ENCODE measurements at places on chromosomes 5 and 9.

- DNase-seq: peak; percentile 32
These were observed 9.1 kb downstream of the EPB41L4B start for GRCh38 chr9:109311731-109312130.

GRCh38 chr5:181217803-181218062 is 5.3 kb upstream of the TRIM41 start:
- DNase-seq: no peak

GRCh38 chr9:16501141-16501540 is 369.3 kb downstream of the BNC2 start:
- DNase-seq: no peak

GRCh38 chr9:74066128-74066527 is 431.0 kb upstream of the RORB start:
- DNase-seq: no peak

DNA sequence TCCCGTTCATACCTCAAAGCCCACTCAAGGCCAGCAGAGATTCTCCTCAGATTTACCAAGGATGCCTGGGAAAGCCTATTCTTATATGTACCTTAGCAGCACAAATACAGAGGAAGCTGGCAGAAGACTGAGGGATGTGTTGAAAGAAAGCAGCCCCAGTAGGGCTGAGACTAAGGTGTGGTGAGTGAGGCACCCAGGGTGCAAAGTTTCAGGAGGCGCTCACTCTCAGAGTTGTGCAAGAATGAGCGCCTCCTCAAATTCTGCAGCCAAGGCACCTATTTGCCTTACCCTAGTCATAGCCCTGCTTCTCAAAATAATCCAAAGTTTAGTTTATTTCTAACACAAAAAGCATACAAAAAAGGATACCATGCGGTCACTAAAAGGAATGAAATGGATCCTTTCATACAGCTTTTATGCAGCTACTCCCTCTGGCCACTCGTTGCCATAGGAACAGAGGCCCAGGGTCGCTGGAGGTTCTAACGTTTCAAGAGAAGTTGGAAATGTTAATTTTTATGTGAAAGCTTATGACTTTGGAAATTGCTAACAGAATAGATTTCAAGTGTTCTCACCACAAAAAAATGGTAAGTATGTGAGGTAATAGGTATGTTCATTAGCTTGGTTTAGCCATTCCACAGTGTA is 79.7 kb upstream of the SMIM23 start:
- no peak for DNase-seq

DNA sequence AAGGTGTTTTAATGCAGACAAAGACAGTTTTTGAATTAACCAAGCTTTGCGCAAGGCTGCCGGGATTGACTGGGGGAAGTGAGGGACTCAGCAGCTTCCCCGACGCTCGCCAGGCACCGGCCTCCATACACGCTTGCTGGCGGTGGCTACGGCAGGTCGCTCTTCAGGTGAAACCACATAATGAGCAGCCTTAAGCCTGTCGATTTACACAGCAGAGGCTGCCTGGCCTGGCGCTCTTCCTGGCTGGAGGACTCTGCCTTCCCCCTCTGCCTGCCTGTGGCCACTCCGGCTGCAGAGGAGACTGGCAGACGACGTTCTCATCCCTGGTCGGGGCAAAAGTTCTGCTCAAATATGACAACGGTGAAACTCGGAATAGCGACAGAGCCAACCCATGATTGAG is 9.0 kb upstream of the NOTCH1 start:
- DNase-seq: no peak

- DNase-seq: no peak
These were observed 5.3 kb downstream of the TMEM161B start for GRCh38 chr5:88263349-88263748.

- DNase-seq: no peak
These were observed 59.4 kb downstream of the GIN1 start for GRCh38 chr5:103060424-103060954.

- DNase-seq: no peak
These were observed 66.9 kb downstream of the OR2K2 start for GRCh38 chr9:111263116-111263515.

- no peak for DNase-seq
These were observed 396.8 kb upstream of the NMUR2 start for GRCh38 chr5:152801886-152802285.

DNA sequence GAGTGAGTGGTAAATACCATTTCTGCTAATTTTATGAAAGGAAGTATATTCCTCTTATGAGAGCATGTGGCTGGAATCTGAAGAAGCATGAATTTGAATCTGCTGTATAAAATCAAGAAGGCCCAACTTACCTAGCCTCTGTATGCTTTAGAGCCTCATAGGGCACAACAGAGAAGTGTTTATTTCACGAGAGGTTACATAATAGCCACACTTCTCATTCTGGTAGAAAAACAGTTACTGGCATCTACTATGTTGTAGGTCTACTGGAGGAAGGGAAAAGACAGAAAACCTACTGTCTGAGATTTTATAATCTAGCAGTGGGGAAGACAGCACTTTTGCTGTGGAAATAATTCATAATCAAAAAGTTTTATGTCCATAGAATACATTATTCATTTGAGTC is 172.6 kb upstream of the ZNF608 start:
- no peak for DNase-seq

GRCh38 chr5:86461169-86461956 is 156.4 kb upstream of the COX7C start:
- DNase-seq: no peak
